HFFc6 (cell line): ENCODE measurements at places on chromosomes 2 and 18. TPM values are rescaled to one million over a fixed set of nuclear protein-coding genes. Genes with fewer than 3 reads are reported as not detected.

DNA sequence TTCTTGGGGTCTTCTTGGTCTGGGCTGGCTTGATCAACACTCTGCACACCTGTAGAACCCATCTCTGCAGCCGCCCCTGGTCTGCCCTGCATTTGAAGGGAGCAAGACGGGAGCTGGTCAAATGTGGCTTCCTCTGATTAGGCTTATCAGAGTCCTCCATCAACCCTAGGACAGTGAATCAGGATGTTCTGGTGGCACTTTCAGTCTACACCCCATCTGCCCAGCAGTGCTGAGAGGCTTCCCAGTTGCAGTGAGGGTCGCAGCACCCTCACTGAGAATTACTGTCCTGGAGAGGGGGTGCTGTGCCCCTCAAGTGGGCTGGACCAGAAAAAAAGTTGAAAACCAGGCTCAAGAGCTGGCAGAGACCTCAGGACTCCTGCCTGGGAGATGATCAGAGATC is 152.9 kb downstream of the DYSF start:
- H3K27me3 ChIP-seq, result peaks cover 43% of the 10 kb centered on the region
- no peak overlapping the region for H3K4me3 ChIP-seq
- no peaks in the 10 kb centered on the region for H3K36me3 ChIP-seq
- no peak overlapping the region for H3K27ac ChIP-seq
- DNase-seq, result no peak
- peaks cover 7% of the 10 kb centered on the region for H3K4me1 ChIP-seq

- DNase-seq, result no peak
- H3K4me1 ChIP-seq, result peaks cover 13% of the 10 kb centered on the region
- no peak overlapping the region for H3K27ac ChIP-seq
- H3K27me3 ChIP-seq, result no peaks in the 10 kb centered on the region
- H3K36me3 ChIP-seq, result no peaks in the 10 kb centered on the region
Measured at GRCh38 chr18:61553045-61553659, 219.9 kb downstream of the CDH20 start.

KCNIP3 gene
- 0.60 to 3.0 TPM (median 2.0 TPM) in 3 replicates for total RNA-seq

POTEE gene
- 0.35 to 0.53 TPM (median 0.39 TPM) in 3 replicates for total RNA-seq

ZNF24 gene
- total RNA-seq, result 31.1 to 35.0 TPM (median 33.7 TPM) in 3 replicates

PARD3B gene
- total RNA-seq, result 16.5 to 22.4 TPM (median 19.1 TPM) in 3 replicates
